ENCODE measurements at places on chromosomes 13 and 19.

GRCh38 chr13:79194727-79195126 is 211.3 kb downstream of the RBM26 start:
- no peak for DNase-seq

DNA sequence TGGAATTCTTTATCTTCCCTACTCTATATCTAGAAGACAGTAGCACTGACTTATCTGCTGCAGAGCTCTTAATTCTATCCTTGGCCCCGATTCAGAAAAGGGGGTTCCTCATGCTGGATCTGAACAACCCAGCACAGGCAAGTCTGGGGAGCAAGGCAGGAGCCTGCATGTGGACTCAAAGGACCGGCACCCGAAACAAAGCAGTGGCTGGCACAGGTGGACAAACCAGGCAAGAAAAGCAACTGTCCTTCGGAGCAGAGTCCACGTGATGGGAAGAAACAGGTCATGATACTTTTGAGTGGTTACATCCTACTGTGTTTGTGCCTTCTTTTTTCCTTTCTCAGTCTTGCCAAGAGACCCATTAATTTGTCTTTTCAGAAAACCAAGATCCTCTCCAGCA is 38.3 kb downstream of the GPR42 start:
- no peak for DNase-seq

DNA sequence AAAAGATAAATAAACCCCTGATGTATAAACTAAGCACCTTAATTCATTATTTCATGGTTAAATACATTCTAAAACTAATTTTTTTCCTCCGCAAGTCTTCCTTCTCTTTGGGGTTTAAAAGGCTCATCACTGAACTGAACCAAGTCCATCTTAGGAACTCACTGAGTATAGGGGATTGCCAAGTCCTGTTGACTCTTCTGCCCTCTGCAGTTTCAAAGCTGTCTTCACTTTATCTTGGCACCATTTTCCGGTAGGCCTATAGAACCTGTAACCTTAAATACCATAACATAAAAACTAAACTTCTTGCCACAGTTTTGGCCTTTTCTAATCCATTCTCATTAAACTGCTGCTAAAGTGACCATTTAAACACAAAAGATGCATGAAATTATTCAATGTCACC is 66.5 kb upstream of the USPL1 start:
- DNase-seq, result no peak

DNA sequence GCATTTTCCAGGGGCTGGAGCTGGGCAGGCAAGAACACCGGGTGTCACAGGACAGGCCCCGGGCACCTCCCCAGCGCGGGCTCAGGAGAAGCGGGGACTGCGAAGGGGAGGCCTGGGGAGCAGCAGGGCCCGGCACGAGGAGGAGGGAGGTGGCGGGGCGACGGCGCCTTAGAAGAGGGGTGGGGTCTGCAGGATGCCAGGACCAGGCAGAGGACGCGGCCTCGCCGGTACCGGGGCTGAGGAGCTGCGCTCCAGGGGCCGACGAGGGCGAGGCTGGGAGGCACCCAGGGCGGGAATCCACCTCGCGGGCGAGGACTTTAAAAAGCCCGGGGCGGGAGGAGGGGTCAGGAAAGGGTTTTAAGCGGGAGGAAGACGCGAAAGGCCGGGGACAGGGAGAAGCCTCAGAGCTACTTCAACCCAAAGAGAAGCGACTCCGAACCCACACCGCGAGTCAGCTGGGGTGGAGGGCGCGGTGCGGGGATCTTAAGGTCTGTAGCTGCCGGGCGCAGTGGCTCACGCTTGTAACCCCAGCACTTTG is 665 bp downstream of the ZNF347 start:
- DNase-seq, result no peak

- no peak for DNase-seq
These were observed 833 bp downstream of the GAMT start for GRCh38 chr19:1400281-1401137.

GRCh38 chr13:28501547-28501946 is 6.6 kb upstream of the FLT1 start:
- no peak for DNase-seq

- DNase-seq, result no peak
These were observed 22.3 kb upstream of the SLC46A3 start for GRCh38 chr13:28741084-28741491.

All from SK-N-MC (cell line).